ENCODE measurements at places on chromosomes 16 and 17. TPM values are rescaled to one million over a fixed set of nuclear protein-coding genes. Genes with fewer than 3 reads are reported as not detected.

The KCNJ16 gene
- not detected for total RNA-seq

The FHOD1 gene
- 20.7 TPM for total RNA-seq

The DNAH3 gene
- total RNA-seq: not detected

The CCR7 gene
- total RNA-seq: 0.26 TPM

The RDM1 gene
- not detected for total RNA-seq

All from smooth muscle cell of the pulmonary artery (primary cell).